ENCODE measurements at places on chromosomes 1 and 21. TPM values are rescaled to one million over a fixed set of nuclear protein-coding genes. Genes with fewer than 3 reads are reported as not detected.

DNA sequence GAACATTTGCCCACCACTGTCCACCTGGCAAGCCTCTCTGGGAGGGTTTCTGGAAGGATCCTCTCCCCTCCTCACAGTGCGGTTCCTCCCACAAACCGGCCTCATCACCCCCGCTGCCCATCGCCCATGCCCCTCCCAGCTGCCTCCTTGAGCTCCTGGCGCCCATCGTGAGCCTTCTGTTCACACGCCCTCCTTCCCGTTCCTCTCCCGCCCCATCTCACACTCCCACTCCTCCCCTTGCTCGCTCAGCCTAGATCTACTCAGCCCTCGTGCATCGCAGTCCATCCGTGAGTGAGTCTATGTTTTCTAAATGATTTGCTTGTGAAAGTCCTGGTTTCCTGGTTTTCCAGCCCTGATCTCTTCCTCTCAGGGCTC, 119.1 kb upstream of the C1orf174 start:
- no peak for DNase-seq

DNA sequence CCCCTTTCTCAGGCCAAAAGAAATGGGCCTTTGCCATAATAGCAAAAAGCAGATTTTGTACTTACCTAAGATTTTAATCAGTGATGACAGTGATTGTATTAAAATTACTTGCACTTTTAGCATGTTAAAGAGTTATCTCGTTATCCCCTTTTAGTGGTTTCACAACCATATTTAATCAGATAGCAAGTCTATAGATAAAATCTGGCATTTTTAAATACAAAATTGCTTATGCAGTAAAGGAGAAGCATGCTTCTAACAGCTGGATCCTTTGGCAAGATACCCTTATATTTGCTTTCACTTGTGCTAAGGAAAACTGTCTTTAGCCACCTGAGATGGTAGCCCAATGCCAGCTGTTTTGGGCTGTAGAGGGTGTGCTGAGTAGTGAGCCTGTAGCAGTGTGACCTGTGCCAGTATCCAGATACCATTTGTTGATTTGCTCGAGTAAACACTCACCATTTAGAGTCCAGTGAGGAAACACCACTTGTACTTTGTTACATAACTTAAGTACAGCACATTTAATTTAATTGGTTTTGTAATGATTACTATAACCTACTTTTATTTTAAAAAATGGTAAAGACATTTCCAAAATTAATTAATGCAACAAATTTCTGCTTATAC, 314.4 kb upstream of the ZP4 start:
- DNase-seq = no peak

GRCh38 chr1:237792726-237793125, 98.0 kb downstream of the ZP4 start:
- no peak for DNase-seq

- no peak for DNase-seq
These were observed 16.0 kb upstream of the LRIG2 start for GRCh38 chr1:113057006-113057405.

DNA sequence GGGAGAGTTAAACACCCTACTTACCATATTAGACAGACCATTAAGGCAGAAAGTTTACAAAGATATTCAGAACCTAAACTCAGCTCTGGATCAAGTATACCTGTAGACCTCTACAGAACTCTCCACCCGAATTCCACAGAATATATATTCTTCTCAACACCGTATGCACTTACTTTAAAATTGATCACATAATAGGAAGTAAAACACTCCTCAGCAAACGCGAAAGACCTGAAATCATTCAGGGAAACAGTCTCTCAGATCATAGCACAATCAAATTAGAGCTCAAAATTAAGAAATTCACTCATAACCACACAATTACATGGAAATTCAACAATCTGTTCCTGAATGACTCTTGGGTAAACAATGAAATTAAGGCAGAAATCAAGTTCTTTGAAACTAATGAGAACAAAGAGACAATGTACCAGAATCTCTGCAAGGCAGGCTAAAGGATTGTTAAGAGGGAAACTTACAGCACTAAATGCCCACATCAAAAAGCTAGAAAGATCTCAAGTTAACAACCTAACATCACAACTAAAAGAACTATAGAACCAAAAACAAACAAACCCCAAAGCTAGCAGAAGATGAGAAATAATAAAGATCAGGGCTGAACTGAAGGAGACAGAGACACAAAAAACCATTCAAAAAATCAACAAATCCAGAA, 19.1 kb downstream of the CD84 start:
- no peak for DNase-seq

GRCh38 chr1:106458866-106459265, 597.6 kb upstream of the PRMT6 start:
- DNase-seq = no peak

DNA sequence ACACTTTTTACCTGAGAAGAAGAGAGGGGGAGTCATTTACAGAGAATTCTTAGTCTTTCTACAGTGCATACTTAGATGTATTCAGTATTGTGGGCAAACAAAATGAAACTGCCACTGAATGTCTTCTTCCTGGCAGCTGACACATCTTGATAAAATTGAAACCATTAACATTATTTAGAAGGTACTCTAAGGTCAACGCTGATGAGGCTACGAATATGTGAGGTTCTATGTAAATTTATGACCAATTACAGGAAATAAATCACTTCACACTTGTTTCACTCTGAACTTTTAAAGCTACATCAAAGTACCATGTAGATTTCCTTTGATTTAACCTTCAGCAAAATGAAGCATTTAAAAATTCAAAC, 51.3 kb upstream of the GFI1 start:
- DNase-seq = no peak

DNA sequence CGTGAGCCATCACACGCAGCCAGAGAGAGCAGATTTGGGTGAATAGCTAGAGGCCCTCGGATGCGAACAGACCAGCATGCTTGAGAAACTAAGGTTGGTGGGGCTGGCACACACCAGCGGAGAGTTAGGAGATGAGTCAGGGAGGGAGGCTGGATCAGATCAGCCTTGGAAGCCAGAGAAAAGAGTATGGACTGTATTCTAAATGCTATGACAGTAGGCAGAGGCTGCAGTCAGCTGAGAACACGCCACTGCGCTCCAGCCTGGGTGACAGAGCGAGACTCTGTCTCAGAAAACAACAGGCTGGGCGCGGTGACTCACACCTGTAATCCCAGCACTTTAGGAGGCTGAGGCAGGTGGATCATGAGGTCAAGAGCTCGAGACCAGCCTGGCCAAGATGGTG, 4.0 kb upstream of the PLEKHM2 start:
- no peak for DNase-seq

DNA sequence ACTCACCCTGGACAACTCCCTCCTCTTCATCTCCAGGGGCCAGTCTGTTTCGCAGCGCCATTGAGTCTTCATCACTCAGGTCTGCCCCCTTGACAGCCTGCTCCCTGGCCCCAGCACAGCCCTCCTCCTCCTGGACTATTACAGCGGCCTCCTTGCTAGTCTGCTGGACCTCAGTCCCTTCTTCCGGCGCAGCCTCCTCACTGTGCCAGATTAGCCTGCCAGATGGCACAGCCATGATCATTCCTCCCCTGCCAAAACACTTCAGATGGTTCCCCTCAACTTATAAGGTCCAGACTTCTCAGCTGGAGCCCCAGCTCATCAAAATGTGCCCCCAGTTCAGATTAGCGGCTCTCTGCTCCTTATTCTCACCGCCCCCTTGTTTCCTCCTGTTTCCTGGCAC, 7.0 kb upstream of the CELSR2 start:
- no peak for DNase-seq

DNA sequence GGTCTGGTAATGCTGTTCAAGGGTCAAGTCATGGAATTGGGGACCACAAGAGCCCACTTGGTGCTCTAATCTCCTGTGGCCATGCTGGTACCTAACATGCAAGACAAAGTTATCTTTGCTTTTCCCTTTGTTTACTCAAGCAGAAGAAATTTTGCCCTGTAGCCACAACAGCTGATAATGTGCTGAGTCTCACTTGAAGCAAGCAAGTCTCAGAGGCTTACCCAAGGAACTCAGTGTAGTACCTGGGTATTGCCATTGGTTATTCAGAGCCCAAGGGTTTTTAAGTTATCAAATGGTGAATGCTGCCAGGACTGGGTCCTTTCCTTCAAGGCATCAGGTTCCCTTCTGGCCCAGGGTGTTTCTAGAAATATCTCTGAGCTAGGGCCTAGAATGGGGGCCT, 198.9 kb upstream of the RNPC3 start:
- no peak for DNase-seq

DNA sequence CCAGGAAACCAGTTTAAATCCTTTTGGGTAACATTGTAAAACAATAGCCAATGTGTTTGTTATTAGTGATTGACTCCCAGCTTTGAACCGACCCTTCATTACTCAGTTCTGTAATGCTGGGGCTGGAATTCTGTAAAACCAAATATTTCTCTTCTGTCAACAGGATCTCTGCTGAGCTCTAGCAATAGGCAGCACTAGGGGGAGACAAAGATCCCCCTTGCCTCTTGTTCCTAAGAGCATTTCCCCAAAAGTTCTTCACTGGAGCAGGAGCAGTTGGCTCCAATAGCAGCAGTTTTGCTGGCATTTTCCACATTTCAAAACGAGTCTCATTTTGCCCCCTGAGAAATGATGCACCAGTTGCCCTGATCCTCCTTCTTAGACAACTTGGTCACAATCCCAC, 1671.1 kb downstream of the MRPL39 start:
- DNase-seq = no peak

DNA sequence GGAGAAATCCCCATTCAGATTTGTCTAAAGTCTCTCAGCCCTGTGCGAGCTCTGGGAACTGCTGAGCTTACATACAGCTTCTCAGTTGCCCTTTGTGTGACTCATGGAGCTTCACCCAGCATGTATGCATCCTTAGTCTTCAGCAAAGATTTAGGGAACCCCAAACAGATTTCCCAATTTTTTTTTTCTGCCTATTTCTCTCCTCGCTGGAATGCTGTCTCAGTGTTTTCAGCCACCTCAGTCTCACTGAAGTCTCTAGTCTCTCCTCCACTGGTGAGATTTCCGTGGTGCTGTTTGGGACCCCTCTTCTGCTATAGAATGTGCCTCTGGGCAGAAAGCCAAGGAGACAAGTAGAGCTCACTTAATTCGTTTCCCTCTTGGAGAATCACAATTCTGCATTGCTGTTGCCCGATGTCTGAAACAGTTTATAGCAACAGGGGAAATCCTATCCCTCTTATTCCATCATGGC, 28.1 kb upstream of the TXLNA start:
- no peak for DNase-seq

- DNase-seq = no peak
These were observed 40.0 kb downstream of the L1TD1 start for GRCh38 chr1:62234688-62235087.

- no peak for DNase-seq
These were observed 51.3 kb upstream of the IFFO2 start for GRCh38 chr1:19007491-19008441.

- no peak for DNase-seq
These were observed 215.4 kb upstream of the PROX1 start for GRCh38 chr1:213772128-213773063.

DNA sequence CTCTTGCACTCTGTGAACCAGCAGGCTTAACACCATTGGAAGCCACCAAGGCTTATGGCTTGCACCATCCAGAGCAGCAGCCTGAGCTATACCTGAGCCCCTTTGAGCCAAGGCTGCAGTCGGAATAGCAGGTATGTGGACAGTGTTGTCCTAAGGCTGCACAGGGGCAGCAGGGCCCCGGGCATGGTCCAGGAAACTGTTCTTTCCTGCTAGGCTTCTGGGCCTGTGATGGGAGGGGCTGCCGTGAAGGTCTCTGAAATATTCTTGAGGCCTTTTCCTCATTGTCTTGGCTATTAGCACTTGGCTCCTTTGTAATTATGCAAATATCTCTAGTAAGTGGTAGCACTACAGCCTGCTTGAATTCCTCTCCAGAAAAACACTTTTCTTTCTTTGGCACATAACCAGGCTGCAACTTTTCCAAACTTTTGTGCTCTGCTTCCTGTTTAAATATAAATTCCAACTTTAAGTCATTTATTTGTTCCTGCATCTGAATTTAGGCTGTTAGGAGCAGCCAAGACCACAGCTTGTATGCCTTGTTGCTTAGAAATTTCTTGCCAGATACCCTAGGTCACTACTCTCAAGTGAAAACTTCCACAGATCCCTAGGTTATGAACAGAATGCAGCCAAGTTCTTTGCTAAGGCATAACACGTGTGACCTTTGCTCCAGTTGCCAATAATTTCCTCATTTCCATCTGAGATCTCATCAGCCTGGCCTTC, 5.2 kb downstream of the KRTAP20-4 start:
- DNase-seq = no peak

DNA sequence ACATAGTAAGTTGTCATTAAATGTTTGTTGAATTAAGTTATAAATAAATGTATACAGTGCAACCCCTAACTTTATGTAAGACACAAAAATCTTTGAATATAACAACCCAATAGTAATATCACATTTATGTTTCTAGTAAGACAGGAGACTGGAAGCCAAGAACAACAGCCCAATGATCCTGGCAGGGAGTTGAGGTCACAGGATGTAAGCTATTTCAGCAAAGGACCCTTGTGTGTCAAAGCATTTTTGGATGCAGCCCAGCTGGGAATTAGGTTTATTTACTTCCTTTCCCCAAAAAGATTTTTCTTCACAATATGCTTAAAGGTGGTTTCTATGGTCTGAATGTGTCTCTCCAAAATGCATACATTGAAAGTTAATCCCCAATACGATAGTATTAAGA, 34.0 kb upstream of the ABCA4 start:
- DNase-seq = peak; percentile 37

DNA sequence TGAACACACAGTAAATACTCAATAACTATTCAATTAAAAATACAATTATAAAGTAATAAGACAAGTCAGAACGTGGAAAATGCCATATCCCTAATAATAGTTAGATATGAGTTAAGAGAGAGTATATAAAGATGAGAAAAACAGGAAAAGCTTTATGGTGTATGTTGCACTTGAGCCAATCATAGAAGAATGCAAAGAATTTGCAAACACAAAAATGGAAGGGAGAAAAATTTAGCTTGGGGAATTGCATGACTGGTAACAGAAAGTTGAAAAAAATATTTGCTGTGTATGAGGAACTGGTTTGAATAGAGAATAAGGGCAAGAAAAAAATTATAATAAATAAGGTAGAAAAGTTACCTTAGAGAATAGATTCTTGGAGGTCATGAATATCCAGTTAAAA, 739.6 kb upstream of the CXADR start:
- no peak for DNase-seq

- DNase-seq = no peak
These were observed 55.3 kb downstream of the MAN1C1 start for GRCh38 chr1:25671929-25672328.

DNA sequence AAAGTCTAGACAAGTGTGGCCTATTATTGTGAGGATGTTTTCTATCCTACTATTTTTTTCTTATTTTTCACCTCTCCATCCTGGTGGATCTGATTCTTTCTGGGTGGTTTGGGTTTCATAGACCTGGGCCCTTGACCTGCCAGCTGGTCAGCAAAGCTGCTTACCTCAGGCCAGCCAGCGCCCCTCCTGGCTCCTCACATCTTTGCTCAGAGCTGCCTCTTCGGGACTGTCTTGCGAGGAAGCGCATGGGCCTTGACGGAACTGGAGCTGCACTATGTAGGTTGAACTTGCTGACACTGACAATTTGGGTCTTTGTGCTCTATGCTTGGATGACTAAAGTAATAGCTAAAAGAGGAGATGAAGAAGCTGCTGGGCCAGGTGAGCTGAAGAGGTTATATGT, 138.5 kb upstream of the SYT6 start:
- DNase-seq = no peak

XCL2 gene
- not detected for total RNA-seq

STUM gene
- total RNA-seq = not detected

OR2T2 gene
- total RNA-seq = not detected

TNFRSF1B gene
- total RNA-seq = 21.1 TPM

RIIAD1 gene
- total RNA-seq = not detected

BCL2L15 gene
- 0.26 TPM for total RNA-seq

TCP10L gene
- total RNA-seq = not detected

MT1HL1 gene
- not detected for total RNA-seq

CYP4B1 gene
- not detected for total RNA-seq

Measured in pulmonary artery endothelial cell (primary cell).